GM19239 (cell line): ENCODE measurements at places on chromosomes 11 and 22.

- no peak for DNase-seq
Observed at GRCh38 chr11:1412377-1413095, 22.8 kb downstream of the BRSK2 start.

DNA sequence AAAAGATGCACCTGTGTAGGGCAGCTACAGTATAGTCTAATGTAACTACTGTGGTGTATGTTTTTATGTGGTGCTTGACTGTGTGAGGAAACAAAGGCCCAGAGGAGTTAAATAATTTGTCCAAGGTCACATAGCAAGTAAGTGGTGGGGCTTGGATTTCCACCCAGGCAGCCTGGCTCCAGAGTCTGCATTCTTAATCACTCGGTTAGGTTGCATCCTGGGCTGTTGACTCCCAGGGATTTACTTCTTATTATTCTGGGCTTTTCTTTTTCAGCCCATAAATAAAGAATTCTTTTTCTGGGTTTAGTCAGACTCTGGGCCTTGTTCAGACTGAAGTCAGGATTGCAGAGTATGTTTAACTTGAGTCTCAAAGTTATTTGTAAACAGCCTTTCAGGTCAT, 82.1 kb downstream of the ARHGAP42 start:
- no peak for DNase-seq

DNA sequence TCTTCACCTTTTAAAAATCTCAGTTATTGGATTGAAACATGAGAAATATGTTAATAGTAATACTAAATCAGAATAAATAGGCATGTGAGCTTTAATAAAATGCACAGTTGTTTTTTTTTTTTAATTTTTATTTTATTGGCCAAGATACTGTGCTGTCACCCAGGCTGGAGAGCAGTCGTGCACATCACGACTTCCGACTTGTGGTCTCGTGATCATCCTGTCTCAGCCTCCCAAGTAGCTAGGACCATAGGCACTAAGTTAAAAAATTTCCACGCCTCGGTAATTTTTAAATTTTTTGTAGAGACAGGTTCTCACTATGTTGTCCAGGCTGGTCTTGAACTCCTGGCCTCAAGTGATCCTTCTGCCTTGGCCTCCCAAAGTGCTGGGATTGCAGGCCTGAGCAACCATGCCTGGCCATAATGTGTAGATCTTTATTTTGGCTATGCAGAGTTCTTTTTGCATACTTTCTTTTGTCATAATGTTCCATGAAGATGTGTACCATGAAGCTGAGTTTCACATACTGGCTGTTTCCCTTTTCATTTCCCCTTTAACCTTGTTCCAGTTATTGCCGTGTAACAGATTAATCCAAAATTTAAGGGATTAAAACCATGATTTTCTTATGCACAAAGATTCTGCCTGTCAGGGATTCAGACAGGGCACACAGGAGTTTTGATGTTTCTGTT, 16.0 kb downstream of the CAPRIN1 start:
- no peak for DNase-seq

- DNase-seq: no peak
Observed at GRCh38 chr22:47625531-47626427, 863.3 kb downstream of the TBC1D22A start.

DNA sequence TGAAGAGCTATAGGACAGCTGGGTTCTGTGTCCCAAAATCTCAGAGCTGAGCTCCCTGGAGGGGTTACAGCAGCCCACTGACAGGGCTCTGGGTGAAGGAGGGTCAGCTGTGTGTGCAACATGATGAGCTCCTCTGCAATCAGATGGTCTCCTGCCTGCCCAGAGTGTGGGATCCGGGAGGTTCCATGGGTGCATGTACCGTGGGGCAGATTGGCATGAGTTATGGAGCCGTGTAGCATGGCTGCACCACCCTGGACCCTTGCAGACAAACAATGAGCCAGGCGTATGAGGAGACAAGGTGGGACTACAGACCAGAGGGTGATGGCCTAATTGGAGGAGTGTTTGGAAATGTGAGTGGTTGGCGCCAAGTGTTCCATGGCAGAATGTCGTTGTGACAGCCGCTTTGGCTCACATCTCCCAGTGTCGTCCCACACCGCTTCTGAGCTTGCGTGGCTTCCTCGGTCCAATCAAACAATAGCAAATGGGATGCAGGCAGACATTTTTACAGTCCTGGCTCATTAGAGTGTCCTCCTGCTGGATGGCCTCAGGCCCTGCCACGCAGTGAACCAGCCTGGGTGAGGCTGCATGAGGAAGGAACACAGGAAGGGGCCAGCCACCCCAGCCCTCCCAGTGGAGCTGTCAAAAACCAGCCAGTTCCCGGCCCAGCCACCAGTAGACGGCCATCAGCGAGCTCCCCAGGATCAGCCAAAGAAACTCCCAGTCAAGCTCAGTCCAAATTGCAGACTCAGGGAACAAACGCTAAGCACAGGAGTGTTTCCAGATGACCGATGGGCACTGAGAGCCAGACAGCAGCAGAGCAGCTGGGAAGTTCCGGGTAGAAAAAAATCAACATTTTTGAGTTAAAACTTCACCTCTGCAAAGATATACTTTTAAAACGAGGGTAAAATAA, 1066.9 kb downstream of the BRD1 start:
- no peak for DNase-seq

DNA sequence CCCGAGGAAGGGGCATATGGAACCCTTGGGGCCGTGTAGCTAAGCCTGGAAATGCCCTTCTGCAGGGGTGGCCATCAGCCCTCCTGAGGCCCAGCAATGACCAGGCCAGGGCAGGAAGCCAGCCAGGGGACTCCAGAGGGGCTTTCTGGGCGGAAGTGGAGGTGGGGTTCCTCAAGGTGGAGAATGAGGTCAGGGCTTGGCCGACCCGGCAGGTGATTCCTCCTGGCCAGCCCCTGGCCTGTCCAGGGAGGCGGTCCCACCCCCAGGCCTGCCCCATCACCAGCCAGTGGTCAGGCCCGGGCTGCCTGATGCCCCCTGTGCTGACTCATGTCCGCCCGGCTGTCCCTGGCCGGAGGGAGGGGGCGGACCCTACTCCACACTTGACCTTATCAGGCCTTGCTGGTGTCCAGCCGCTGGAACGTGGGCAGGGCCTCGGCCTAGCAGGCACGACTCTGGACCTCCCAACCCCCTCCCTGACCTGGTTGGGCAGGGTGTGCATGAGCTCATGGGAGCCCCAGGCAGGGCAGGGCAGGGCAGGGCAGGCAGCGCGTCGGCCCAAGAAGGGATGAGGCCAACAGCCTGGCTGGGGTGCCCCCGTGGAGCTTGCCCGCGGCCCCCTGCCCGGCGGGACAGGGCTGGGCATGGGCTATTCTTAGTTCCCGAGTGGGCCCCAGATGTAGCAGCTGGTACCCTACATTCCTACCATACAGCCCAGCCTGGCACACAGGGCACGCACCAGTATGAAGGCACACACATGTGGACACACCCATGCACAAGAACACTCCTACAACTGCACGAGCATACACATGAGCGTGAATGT, 35.9 kb downstream of the RPL3 start:
- no peak for DNase-seq

GRCh38 chr22:39727541-39727940, 157.0 kb downstream of the CACNA1I start:
- no peak for DNase-seq

- no peak for DNase-seq
Observed at GRCh38 chr11:79671401-79671800, 230.6 kb upstream of the TENM4 start.

- no peak for DNase-seq
Observed at GRCh38 chr11:68819362-68819761, 22.4 kb downstream of the CPT1A start.

- DNase-seq: no peak
Observed at GRCh38 chr11:31845331-31845730, 34.2 kb upstream of the PAX6 start.

GRCh38 chr11:28666632-28667031, 558.4 kb downstream of the METTL15 start:
- DNase-seq: no peak

GRCh38 chr22:24736526-24737053, 37.9 kb downstream of the PIWIL3 start:
- DNase-seq: no peak

- no peak for DNase-seq
Observed at GRCh38 chr22:30333707-30334087, 7.0 kb upstream of the TBC1D10A start.

DNA sequence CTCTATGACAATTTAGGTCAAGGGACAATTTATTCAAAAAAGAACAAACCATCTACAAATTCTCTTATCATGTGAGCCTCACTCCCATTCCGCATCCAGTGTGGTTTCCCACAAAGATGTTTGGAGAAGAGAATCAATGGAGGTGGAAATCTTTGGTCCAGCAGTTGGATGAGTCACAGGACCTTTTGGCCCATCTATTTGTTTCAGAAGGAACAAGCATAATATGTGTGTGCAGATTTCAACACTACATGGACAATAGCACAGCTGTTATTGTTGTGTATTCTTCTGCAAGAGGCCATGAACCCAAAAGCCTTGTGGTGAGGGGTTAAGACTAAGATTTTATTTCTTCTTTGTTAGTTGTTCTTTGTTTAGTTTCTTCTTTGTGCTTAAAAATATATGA, 61.6 kb downstream of the OR10A6 start:
- DNase-seq: no peak

DNA sequence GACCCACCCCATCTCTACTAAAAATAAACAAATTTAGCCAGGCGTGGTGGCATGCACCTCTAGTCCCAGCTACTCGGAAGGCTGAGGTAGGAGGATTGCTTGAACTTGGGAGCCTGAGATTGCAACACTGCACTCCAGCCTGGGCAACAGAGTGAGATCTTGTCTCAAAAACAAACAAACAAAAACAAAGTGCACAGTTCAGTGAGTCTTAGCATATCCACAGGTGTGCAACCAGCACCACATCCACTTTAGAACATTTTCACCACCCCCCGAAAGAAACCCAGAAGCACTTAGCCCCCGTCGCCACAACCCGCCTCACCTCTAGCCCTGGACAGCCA, 27.4 kb downstream of the MB start:
- no peak for DNase-seq

GRCh38 chr11:106421676-106422292, 344.3 kb downstream of the AASDHPPT start:
- DNase-seq: no peak

DNA sequence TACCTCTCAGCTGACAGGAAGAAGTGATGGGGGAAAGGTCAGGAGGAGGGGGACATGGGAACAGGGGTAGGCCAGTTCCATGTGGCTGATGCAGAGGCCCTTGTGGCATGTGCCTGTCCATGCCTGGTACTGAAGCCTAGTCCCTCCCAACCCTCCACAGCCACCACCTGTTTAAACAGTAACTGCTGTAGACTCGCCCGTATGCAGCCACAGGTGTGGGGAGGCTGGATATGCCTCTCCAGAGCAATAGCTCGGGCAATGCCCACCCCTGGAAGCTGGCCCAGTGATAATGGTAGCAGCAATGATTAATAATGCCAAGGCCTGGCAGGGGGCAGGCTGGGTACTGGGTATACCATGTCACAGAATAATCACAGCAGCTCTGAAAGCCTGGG, 2.3 kb downstream of the SMTN start:
- DNase-seq: peak; percentile 0

DNA sequence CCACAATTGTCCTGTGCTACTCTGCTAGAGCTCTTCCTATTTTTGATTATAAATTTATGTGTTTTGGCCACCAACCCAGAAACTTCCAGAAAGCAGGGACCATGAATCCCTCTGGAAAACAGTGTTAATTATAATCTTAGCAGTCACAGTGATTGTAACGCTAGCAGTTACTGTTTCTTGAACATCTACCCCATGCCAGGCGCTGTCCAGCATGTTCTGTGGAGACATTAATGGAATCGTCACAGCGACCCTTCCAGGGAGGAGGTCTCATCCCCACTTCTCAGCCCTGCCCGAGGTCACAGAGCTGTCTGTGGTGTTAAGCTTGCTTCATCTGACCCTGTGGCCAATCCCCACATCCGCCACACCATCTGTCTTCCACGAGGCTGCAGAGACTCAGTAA, 13.9 kb upstream of the PNPLA5 start:
- DNase-seq: no peak

DNA sequence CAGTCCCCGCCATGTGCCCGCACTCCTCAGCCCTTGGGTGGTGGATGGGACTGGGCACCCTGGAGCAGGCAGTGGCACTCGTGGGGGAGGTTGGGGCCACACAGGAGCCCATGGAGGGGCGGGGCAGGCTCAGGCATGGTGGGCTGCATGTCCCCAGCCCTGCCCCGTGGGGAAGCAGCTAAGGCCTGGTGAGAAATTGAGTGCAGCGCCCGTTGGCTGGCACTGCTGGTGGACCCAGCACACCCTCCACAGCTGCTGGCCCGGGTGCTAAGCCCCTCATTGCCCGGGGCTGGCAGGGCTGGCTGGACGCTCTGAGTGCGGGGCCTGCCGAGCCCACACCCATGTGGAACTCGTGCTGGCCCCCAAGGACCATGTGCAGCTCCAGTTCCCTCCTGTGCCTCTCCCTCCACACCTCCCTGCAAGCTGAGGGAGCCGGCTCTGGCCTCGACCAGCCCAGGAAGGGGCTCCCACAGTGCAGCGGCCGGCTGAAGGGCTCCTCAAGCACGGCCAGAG, 16.1 kb downstream of the OR5B3 start:
- DNase-seq: no peak

DNA sequence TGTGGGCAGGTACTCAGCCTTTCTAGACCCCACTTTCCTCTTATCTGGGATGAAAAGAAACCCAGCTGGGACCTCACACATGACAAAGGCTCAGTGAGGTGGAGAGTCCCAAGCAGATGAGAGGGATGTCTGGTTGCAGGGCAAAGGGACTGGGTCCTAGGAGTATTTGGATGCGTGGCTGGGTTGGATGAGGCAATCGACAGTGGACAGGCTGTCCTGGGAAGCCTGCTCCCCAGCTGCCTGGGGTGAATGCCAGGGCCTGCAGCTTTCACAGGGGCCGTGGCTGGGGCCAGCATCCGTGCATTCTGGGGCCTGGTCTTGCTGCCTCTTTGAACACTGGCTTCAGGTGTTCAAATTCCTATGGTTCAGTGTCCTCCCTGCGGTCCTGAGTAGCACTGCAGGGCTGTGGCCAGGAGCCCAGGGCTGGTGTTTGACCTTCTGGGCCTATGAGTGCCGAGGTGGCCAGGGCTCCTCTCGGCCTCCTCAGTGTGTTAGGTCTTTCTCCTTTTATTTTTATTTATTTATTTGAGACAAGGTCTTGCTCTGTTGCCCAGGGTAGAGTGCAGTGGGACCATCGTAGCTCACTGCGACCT, 65.3 kb downstream of the MCM5 start:
- DNase-seq: no peak

GRCh38 chr11:117010808-117011540, 87.3 kb downstream of the SIK3 start:
- no peak for DNase-seq

GRCh38 chr11:106127604-106128003, 50.1 kb downstream of the AASDHPPT start:
- no peak for DNase-seq

- no peak for DNase-seq
Observed at GRCh38 chr22:27764722-27765236, 36.8 kb downstream of the MN1 start.
